Stimulated activated CD8-positive, alpha-beta memory T cell treated with anti-CD3 and anti-CD28 coated beads, Interleukin-7, amount 100 ng/mL, for 1 hour (primary cell): ENCODE measurements at places on chromosomes 16 and 17.
A peak's percentile ranks its signal among the peaks of the same experiment; 100 is the strongest.

GRCh38 chr16:47727131-47727530 lies 266.0 kb downstream of the PHKB start:
- DNase-seq: no peak

- no peak for DNase-seq
Observed at GRCh38 chr17:41657176-41657754, 31.4 kb upstream of the EIF1 start.

- DNase-seq: no peak
Observed at GRCh38 chr17:6787081-6787693, 11.2 kb downstream of the FBXO39 start.

DNA sequence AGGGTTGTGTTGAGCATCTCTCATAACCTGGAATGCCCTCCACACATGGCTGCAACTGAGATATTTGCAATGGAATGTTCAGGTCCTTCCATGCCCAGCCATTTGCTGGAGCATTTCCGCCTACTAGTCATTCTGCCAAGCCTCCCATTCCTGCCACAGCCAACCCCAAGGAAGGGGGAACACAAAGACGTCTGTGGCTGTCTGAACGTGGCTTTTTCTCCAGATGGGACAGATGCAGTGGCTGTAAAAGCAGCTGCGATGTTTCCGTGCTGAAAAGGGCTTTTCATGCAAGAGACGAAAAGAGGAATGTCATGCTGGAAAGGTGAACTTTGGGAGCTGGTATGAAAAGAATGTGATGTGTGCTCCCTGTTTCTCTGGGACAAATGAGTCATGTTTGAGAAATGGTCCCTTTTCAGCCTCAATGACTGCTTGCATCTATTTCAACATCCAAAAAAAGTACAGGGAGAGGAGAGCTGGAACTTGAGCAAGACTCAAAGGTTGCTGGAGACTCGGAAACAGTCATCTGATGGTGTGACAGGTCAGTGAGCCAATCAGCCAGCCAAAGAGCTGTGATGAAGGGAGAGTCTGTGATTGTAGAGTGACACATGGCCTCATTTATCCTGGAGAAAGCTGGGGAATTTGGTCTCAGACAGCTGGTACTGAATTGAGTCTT lies 208.9 kb downstream of the SHISA9 start:
- no peak for DNase-seq

DNA sequence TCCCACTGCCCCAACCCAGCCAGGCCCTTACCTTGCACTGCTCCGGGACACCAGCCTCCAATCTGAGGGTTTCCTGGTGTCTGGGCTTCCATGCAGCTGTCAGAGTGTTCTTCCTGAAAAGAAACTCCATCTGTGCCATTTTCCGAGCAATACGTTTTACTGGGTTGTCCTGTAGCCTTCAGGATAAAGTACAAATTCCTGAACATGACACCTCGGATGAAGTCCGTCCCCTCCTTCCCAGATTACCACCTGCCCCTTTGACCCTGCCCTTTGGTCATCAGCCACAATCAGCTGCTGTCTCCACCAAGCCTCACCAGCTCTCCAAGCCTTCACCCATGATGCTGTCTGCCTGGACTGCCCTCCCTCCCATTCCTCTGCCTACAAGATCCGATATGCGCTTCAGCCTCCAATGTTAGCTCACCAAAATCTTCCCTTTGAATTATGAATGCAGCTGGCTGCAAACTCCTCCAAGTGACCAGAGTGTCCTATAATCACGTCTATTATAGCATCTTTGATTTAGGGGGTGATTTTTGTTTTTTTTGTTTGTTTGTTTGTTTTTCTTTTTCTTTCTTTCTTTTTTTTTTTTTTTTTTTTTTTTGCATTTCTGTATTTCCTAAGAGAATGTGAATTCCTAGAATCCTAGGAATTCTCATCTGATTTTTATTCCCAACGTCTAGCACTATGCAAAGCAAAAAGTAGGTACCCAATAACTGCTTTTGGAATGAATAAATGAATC lies 60.6 kb upstream of the KIFC3 start:
- no peak for DNase-seq

DNA sequence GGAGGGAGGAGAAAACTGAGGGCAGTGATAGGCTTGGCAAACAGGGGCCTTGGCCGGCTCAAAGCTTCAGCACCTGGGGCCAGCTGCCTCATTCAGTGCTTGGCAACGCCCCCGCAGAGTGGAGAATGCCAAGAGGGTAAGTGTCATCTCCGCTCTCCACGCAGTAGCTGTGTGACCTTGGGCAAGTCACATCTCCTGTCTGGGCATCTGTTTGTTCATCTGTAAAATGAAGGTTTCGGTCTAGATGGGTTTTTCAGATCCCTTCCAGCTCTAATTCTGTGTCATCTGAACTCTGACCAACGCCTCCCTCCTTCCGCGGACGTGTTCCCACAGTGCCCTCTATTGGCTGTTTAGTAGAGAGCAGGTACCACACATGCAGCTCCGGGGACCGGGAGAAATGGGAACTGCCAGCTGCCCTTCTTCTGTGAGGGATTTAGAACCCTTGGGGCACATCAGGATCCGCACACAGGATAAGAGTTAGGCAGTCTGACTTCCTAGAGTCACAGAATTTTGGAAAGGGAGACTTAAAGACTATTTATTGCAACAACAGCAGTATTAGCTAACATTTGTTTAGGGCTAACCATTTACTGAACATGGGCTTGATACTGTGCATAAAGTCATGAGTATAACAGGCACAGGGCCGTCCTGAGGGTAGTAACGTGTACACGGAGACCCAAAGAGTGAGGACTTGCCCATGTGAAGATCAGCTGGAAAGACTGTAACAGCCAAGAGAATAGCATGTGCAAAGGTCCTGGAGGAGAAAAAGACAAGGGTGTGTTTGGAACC lies 26.8 kb downstream of the GP2 start:
- DNase-seq: peak; percentile 0

- no peak for DNase-seq
Observed at GRCh38 chr16:88475037-88475436, 22.0 kb downstream of the ZFPM1 start.

GRCh38 chr17:41595585-41595984 lies 8.9 kb upstream of the KRT14 start:
- no peak for DNase-seq

GRCh38 chr17:82751171-82751570 lies 694 bp upstream of the TBCD start:
- no peak for DNase-seq

- DNase-seq: no peak
Observed at GRCh38 chr17:44353672-44354331, 8.7 kb downstream of the GRN start.

DNA sequence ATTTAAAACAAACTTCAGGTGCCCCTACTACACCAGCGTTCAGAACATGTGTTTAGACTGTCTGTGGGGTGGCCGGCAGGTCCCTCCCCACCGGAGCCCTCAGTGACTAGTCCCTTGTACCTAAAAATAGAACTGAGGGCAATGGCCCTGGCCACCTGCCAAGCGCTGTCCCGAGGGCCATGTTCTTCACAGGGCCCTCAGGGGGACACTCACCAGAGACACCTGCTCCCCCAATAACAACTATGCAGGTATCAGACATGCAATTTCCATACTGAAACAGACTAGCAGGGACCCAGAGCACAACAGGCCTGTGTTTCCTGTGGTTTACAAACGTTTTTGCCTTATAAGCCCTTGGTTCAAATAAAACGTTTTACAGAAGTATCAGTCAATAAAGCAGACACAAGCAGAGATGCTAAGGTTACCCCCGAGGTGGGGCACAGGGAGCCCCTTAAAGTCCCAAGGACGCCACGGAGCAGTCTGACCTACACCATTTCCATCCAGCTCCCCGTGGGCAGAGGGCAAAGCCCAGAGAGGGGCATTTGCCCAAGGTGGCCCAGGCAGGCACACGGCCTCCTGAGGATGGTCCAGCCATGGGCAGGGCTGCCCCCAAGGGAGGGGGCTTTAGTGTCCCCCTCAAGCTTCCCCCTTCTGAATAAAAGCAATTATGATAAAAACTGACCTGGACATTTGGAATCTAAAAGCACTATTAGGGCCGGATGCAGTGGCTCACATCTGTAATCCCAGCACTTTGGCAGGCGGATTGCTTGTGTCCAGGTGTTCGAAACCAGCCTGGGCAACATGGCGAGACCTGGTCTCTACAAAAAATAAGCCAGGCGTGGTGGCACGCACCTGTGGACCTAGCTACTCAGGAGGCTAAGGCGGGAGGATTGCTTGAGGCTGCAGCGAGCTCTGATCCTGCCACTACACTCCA lies 896 bp upstream of the MYLK3 start:
- DNase-seq: no peak

DNA sequence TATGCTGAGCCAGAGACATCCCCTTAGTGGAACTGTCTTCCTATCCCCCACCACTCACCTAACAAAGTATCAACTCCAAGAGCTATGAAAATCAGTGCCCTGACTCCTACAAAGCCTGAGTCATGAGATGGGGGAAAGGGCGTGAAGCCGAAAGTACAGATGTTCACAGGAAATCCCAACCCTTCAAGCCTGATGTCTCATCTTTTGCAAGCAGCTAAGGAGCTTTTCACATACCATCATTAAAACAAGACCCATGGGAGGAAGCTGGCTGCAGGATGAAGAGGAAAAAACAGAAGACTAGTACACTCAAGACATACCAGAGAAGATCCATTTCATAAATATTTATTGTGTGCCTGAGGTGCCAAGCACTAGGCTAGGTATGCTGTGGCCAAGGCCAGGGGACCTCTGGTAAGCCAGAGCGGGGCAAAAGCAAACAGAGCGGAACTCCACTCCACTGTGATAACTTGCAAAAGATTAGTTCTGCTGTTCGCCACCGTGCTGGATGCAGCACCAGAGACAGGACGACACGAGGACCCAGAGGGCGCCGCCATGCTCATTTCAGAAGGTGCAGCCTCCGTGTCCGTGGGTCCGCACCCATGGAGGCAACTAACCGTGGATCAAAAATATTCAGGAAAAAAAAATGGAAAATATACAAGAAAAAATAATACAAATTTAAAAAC lies 4.5 kb upstream of the MNT start:
- DNase-seq: no peak

- DNase-seq: no peak
Observed at GRCh38 chr16:74448990-74449389, 27.7 kb upstream of the CLEC18B start.

DNA sequence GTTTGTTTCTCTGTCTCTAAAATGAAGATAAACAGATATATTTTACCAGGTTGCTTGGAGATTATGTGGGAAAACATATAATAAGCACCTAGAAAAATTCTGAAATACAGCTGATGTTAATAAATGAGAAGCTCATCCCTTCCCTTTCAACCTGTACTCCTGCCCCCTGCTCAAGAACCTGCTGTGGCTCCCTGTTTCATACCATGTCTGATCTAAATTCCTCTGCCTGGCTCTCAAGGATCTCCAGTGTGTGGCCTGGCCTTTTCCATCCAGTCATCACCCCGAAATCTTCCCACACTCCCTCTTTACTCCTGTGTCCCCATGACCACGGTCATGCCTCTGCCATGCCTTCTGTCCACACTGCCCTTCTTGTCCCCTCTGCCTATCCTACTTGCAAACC lies 19.4 kb upstream of the DLX4 start:
- DNase-seq: no peak

GRCh38 chr16:54373534-54374520 lies 87.2 kb upstream of the IRX3 start:
- DNase-seq: no peak

DNA sequence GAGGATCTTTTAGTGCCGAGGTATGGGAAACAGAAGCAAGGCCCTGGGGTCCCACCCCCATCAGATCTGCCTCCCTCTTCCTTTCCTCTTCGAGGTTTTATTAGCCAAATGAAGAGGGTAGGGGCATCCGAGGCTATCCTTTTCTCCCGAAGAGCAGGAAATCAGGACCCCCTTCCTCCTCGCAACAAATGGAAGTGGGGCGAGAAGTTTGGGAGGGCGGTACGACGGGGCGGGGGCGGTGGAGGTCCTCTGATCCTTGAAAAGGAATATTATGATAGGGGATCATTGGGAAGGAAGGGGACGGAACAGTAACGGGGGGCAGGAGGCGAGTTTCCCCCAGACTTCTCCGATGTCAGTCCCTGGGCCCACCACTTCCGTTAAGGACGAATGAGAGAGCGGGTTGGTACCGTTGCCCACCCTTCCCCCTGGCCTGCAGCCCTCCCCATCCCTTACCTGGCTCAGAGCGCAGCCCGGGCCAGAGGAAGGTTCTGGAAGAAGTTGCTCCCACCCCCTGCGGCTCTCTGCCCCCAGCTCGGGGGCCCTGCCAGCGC lies 309 bp downstream of the FOXJ1 start:
- no peak for DNase-seq

- DNase-seq: no peak
Observed at GRCh38 chr17:59643159-59644140, 23.8 kb downstream of the CLTC start.

DNA sequence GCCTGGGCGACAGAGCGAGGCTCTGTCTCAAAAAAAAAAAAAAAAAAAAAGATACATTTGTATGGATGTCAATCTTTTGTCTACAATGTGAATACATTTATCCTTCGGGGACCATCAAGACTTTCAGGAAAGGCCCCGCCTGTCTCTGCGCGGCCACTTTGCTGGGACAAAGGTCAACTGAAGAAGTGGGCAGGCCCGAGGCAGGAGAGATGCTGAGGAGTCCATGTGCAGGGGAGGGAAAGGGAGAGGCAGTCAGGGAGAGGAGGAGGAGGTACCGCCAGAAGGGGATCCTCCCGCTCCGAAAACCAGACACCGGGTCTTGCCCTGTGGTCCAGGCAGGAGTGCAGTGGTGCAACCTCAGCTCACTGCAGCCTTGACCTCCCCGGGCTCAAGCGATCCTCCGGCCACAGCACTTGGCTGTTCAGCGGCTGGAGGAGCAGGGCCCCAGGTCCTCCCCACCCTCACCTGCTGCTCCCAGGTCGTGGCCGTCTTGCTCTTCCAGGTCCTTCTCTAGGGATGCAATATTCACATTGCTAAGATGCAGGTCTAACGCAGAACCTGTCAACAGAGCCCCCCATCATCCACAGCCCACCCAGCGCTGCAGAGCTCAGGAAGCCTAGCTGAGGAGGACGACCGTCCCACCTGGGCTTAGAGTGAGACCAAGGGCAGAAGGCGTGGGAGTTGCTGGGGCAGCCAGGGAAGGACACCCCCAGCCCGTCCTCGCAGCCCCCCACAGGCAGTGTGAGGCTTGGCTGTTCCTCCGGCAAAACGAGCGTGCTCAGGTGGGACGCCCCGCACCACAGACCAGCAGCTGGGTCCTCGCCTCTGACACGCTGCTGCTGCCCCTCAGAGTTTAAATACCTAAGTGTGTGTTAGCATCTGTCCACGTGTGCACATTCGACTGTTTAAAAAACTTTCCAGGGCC lies 19.6 kb downstream of the GNPTG start:
- DNase-seq: no peak
